ENCODE measurements at places on chromosomes 6 and 20.

DNA sequence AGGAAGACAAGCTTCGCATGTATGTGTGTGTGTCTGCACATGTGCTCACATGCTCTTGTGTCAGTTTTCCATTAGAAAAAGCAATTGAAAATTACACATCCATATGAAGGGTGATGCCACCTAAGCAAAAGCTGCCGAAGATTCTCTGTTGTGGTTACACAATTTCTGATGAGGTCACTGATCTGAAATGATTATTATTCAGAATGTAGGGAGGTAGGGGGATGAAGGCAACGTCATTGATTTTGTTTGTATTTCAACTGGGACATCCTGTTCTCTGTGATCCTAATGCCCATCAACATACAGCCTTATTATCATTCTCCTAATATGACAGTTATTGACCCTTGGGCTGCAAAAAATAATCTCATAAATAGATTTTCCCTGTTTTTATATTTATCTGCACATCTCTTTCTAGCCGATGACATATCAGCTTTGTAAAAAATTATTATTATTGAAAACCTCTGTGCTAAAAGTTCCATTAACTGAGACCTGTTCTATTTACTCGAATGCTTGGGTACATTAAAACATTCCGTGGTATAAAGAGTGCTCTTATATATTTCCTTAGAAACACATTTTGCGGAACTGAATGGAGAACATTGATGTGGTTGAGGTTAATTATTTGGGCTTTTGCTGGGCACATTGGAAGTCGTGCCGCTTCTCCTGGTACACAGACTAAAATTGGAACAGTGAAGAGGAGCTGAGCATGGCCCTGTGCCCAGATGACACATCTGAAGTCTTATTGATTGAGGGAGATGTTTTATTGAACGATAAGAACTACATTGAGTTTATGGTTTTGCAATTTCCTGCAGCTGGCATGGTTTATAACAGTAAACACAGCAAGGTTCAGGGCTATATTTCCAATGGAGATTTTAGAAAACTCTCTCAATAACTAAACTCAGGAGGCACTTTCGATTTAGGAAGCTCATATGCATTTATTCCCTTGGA, 51.3 kb downstream of the ZNF831 start:
- no peak for DNase-seq

- no peak for DNase-seq
Observed at GRCh38 chr20:1214838-1215261, 11.0 kb upstream of the RAD21L1 start.

GRCh38 chr20:5550733-5551529, 199.3 kb upstream of the SHLD1 start:
- peak; percentile 3 for DNase-seq

DNA sequence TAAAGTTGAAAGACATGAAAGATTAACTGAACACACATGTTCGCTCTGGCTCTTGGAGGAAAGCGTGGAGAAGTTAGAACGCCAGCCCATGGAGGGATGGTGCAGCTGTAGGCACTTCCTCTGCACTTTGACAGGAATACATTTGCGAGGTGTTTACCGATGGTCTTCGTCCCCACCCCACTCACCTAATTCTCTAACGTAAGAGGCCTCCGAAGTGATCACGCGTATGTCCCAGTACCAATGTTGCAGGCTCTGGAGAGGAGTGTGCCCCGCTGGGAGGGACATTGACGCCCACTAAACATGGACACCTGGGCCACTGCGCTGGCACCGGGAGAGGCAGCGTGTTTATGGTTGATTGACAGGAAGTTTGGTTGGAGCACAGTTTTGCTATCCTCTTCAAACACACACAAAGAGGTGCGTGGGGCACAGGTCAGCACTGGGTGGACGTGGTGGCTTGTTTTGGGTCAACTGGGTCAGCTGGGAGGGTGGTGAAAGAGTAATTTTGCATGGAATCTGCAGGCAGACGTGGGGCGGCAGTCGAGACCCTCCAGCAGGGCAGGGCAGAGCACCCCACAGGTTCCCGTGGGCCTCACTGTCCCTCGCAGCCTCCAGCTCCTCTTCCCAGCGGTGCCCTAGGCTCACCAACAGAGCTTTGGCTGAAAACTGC, 110.1 kb downstream of the DLL1 start:
- no peak for DNase-seq

GRCh38 chr20:57654363-57654997, 34.3 kb upstream of the ZBP1 start:
- DNase-seq = no peak

DNA sequence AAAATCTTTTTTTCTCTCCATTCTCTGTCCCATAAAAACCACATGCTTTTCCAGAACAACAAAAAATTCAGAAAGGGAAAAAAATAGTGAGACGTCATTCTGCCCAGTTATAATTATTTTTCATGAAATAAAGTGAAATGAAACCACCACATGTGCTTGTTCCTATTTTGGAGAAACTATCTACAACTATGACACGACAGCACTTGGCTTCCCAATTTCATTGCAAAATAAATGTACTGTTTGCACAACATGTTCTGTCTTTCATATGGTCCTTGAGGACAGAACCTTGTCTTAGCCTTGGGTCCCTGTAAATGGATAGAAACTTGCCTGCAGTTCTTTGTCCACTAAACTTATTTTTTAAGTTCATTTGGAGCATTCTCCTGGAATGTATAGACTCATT, 5.6 kb upstream of the MAN1A1 start:
- no peak for DNase-seq

- no peak for DNase-seq
Observed at GRCh38 chr6:17869010-17869752, 118.3 kb downstream of the KIF13A start.

- no peak for DNase-seq
Observed at GRCh38 chr6:100008857-100009256, 14.8 kb upstream of the MCHR2 start.

- no peak for DNase-seq
Observed at GRCh38 chr6:132569170-132569569, 952 bp upstream of the TAAR6 start.

DNA sequence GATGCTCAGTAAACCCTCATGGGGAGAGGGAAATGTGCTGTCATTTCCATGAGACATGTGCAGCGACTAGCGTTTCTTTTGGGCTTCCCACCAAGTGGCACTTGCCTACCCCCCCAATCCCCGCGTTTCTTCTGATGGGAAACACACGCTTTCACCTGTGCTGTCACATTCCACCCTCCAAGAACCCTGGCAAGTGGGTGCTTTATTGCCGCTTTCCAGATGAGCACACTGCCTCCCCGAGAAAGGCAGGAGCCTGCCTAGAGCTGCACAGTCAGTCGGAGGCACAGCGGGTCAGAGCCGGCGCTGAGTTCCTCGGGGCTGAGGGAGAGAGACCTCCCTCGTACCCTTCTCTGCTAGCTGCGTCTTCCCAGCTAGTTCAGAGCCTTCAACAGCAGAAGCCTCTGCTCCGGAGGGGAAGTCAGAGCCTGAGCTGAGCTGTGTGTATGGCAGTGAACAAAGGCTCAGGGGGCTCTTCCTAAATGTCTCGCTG, 12.3 kb upstream of the CCDC167 start:
- no peak for DNase-seq

GRCh38 chr6:110625883-110626282, 149.5 kb upstream of the SLC22A16 start:
- DNase-seq = no peak

DNA sequence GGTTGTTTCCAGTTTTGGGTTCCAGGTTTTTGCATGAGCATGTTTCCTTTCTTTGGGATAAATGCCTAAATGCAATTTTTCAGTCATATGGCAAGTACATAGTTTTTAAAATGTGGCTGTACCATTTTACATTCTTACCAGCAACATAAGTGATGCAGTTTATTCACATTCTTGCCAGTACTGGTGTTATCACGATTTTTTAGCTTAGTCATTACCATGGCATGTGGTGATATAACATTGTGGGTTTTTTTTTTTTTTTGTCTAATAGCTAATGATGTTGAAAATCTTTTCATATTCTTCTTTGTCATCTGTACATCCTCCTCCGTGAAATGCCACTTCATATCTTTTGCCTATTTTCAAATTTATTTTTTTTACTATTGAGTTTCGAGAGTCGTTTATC, 2.9 kb upstream of the TDRD6 start:
- no peak for DNase-seq

- no peak for DNase-seq
Observed at GRCh38 chr6:159762681-159763293, 942 bp downstream of the ACAT2 start.

DNA sequence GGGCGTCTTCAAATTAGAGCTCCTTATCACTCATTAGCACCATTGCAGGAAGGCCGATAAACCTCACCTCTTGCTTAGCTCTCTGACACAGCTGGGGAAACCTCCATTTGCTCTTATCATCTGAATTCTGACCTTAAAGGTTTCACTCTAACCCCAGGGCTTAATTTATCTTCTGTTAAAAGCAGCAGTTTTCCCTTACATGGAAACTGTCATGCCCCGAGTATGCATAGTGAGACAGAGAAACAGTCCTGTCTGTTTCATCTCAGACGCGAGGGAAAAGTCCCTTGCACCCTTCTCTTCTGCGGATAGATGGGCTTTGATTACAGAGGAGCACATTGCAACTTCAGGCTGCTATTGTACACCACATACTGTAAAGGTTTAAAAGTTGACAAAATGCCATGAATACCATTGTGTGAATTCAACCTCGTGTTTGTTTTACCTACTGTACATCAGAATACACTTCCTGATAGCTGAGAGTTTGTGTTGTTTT, 191.5 kb upstream of the BMP2 start:
- no peak for DNase-seq

DNA sequence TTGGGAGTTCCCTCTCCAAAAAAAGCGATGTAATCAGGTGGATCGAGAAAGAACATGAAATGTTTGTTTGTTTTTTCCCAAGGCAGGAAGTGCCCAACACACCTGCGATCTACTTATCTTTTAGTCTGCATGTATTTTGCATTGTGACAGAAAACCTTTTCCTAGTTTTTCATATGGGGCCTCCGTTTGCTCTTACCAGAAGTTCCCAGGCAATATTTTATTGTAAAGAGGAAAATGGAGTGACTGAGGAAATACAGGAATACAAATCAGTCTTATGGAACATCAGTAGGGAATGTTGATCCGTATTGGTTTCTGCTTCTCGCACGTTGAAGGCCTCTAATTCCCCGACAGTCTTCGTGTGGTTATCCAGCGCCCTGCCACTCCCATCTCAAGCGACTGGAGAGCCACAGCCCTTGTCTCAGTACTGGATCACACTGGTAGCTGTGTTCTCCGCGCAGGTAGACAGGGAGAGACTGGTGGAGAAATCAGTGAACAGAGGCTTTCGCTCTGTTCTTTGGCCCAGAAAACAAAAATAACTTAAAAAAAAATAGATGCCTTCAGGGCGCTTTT, 107.4 kb downstream of the TRIM27 start:
- DNase-seq = no peak

GRCh38 chr6:154166140-154166539, 127.1 kb downstream of the OPRM1 start:
- DNase-seq = no peak

- no peak for DNase-seq
Observed at GRCh38 chr6:3208098-3208774, 19.2 kb downstream of the TUBB2B start.

GRCh38 chr6:45450831-45451230, 73.1 kb upstream of the SUPT3H start:
- DNase-seq = no peak

All from DMS153 (cell line).